Stimulated activated CD4-positive, alpha-beta T cell treated with anti-CD3 and anti-CD28 coated beads, TNF-alpha, amount 100 ng/mL, for 24 hours (primary cell): ENCODE measurements at places on chromosomes 5 and 9.

DNA sequence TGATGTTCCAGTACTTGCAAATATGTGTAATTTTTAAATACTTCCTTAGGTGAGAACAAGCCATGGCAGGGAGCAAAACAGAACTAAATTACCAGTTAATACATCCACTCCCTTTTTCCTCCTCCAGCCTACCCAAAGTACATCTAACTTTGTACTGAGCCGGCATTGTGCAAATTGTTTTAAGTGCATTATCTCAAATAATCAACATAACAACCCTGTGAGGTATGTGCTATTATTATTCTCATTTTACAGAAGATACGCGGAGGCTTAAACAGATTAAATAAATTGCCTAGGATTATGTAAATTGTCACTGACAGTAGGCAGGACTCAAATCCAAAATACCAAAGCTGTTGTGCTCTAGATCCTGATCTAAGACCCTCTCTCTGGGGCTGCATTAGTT is 55.5 kb upstream of the KLF4 start:
- DNase-seq: no peak

GRCh38 chr9:121373011-121373729 is 3.1 kb upstream of the STOM start:
- DNase-seq: no peak

DNA sequence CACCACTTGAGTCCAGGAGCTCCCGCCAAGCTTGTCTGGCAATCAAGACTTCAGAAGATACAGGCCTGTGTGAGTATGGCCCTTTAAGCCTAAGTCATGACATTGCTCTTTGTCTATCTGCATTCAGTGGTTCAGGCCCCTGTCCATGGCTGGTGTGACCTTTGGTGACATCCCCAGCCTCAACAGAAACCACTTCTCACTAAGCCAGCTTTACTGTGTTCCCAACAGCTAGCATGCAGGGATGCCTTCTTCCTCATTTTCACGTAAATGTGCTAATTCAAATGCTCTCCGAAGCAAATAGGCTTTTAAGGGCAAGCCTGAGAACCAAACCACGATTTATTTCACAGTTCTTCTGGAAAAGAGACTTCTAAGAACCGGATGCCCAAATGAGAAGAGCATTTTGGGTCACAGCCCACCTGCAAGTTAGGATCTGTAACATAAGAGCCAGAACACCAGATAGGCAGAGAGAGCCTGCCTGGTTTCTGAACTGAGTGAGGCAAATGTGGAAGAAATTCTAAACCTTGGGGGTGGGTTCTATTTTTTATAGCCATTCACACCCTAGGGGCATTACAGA is 14.9 kb downstream of the CD180 start:
- no peak for DNase-seq

DNA sequence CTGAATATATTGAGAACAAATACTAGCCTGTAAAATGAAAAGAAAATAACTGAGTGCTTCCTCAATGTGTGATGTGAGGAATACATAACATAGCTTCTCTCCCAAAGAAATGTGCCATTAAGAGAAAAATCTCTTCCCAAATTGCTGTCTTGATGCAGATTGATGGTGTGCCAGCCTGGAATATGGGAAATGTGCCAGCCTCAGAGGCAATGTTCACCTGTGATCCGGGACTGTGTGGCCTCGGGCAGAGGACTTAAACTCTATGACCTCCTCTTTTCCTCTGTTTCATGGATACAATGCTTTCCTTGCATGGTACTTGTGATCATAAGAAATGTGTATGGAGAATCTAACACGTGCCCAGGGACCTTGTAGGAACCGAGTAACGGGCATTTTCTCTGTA is 370.9 kb downstream of the DIRAS2 start:
- no peak for DNase-seq

- DNase-seq: no peak
Measured at GRCh38 chr9:20087481-20087880, 298.6 kb upstream of the SLC24A2 start.

DNA sequence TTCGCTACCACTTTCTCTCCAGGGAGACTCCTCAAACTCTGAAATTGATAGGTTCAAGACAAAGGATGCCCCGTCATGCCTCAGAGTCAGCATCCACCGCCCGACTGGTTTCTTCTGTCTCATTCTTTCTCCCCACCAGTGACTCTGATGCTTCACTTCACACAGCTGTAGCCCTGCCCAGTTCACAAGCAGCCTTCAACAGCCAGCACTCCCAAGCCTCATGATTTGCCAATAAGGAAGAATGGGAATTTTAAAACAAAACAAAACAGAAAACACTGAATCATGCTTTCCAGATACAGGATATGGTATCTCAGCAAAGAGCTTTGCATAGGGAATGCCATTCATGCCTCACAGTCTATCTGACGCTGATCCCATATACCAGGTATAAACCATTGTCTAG is 371.2 kb upstream of the RORB start:
- DNase-seq: no peak

DNA sequence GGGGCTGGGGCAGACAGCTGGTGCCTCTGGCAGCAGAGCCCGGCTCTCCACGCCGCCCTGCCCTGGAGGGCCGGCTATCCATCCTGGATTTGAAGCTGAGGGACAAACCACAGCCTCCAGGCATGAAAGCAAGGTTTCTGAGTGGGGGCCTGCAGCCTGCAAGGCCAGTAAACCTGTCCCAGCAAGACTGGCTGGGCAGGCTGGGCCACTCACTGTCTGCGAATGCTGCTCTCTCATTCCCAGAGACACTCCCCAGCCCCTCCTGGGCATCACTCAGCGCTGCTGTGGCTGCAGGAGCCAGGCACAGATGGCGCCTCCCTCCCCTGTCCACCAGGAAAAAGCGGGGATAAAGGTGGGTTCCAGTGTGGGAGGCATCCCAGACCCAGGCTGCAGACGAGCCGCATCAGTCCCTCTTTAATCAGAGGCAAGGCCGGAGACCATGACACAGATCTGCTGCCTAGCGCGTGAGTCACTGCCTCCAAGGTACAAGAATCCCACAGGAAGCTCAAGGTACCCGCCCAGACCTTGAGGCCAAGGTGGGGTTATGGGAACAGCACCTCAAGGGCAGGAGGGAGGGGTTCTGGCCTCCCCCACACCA is 118.0 kb downstream of the VAV2 start:
- DNase-seq: no peak

DNA sequence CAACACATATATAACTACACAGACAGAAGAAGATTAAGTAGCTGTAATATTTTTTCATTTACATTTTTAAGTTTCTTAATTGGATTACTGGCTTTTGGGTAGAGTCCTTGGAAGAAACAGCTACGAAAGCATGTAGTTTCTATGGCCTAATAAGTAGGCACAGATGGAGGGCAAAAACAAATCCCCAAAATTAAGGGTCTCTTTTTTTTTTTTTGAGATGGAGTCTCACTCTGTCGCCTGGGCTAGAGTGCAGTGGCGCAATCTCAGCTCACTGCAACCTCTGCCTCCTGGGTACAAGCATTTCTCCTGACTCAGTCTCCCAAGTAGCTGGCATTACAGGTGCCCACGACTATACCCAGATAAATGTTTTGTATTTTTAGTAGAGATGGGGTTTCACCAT is 27.1 kb upstream of the MTMR12 start:
- DNase-seq: no peak

DNA sequence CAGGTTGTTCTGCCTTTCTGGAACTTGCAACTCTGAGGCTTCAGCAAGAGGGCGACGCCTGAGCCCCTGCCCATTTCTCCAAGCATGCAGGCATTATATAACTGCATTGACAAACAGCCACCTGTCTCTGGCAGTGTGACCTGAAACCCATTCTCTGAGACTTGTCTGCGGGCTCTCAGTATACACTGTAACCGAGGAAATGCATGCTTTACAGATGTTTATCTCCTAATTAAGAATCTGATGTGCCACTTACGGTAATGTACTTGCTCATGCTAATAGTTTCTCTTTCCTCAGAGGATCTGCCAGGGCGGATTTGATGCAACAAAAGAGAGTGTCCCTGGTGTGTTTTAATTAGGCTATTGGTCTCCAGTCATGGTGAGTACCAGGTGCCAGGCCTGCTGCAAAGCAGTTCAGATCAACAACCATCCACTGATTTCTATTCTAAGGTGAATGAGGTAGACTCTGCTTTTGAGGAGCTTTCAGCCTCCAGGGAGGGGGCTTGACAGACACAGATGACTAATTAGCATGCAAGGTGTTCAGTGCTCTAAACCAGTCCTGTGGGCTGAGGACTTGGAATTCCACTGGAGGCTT is 593.7 kb upstream of the KLF4 start:
- DNase-seq: no peak

DNA sequence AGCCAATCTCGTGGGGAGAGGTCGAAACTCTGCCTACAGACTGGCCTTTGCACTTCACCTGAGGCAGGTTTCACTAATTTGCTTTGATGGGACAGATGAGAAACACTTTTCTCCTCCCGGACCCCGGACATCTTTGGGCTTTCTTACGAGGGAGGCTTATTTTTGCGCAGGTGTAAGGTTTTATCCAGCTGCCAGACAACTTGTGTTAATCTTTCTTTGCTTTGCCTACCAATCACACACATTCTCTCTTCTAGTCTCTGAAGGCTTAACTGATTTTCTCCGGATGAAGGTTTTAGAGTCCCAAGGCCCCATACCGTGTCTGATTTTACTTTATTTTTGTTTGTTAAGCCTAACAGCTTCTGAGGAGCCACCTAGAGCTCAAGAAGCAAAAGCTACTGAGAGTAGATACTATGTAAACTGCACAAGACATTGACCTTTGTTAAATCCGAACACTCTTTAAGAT is 436 bp upstream of the EMB start:
- DNase-seq: no peak

DNA sequence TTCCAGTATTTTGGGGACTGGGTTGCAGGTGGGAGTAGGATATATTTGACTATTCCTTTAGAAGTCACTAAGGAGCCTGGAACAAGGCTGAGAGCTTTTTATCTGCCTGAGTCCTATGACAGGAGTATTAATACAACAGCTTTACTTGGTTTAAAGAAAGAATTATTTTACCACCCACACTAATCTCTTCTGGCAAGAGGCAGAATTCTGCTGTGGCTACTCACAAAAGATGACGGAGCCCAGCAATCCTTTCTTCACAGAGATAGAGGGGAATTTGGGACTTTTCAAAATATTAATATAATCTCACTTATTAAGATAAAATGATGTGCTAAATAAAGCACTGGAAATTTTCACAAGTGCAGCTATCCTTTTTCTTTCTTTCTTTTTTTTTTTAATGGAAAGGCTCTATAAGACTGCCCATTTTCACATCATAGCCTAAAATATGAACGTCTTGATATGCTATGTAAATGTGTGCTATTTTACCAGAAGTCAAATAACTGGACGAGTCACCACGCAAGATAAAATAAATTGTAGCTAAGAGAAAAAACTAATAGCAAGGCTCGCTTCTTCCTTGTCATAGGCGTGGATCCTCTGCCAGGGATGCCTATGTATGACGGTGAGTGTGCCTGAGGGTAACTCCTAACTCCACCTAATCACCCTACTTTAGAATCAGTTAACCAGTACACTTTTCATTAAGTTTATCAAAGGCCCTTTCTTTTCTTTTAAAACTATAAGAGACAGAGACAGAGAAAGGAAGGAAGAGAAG is 76.3 kb downstream of the ZNF608 start:
- DNase-seq: no peak

- no peak for DNase-seq
Measured at GRCh38 chr5:150034662-150035061, 34.1 kb downstream of the HMGXB3 start.

DNA sequence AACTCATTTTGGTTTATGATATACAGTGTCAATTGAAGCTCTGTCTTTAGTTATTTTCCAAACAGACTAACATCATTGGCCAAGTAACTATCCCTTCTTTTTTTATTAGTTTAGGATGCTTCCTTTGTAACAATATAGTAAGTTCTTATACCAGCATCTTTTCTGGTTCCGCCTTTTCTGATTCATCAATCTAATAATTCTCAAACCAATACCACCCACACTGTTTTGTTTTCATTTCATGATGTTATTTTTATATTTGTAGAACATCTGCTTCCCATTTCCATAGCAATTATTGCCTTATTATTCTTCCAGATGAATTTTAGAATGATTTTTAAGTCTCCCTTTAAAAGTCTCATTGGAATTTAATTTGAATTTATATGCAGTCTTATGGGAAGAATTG is 218.1 kb downstream of the RFK start:
- DNase-seq: no peak

GRCh38 chr5:32851559-32852173 is 140.5 kb downstream of the NPR3 start:
- no peak for DNase-seq

DNA sequence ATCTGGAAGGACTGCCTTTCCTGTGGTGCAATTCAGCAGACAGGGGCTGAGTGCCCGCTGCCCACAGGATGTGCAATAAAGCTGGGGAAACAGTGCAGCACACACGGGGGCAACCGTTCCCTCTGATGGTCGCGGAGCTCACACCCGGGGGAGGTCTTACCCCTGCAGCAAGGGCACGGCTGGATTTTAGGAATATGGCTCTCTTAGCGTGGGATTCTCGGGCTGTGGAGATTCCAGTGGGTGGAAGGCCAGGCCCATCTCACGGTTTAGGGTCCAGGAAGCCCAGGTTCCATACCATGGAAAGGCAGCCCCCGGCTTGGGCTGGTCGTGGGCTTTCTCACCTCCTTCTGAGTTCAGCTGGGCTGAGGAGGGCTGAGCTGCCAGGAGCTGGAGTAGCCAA is 244.1 kb downstream of the MED10 start:
- DNase-seq: no peak

GRCh38 chr5:150499437-150499956 is 8.4 kb upstream of the NDST1 start:
- DNase-seq: no peak

- DNase-seq: no peak
Measured at GRCh38 chr5:133928587-133929393, 39.6 kb downstream of the C5orf15 start.

GRCh38 chr9:133067813-133068212 is 6.0 kb downstream of the CEL start:
- DNase-seq: no peak

DNA sequence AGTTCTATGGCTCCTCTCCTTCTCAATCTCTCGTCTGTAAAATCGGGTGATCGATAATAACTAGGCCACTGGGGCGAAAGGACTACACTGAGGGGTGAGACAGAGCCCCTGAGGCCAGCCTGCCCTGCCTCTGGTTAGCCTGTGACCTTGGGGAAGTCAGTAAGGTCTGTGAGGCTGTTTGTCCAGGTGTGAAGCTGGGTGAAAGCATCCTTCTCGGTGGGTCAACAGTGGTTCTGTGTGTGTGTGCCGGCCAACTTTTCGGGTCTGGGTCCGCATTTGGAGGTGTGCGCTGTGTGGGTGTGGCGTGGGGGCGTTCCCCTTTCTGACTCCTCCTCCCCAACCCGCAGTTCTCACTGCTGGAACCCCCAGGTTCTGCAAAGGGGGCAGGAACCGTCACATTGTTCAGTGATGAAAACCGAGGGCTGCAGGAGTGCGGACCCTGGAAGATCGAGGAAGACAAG is 5.0 kb upstream of the RNF44 start:
- no peak for DNase-seq

DNA sequence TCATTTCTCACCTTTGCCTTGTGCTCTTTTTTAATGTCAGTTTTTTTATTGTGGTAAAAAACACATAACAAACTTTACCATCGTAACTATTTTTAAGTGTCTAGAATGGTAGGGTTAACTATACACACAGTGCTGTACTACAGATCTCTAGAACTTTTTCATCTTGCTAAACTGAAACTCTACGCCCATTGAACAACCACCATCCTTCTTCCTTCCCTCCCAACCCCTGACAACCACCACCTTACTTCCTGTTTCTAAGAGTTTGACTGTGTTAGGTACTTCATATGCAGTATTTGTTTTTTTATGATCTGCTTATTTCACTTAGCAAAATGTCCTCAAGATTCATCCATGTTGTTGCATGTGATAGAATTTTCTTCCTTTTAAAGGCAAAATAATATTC is 54.9 kb downstream of the PSAT1 start:
- DNase-seq: no peak
